ENCODE measurements at places on chromosomes 3 and 15.
A peak's percentile ranks its signal among the peaks of the same experiment; 100 is the strongest.

DNA sequence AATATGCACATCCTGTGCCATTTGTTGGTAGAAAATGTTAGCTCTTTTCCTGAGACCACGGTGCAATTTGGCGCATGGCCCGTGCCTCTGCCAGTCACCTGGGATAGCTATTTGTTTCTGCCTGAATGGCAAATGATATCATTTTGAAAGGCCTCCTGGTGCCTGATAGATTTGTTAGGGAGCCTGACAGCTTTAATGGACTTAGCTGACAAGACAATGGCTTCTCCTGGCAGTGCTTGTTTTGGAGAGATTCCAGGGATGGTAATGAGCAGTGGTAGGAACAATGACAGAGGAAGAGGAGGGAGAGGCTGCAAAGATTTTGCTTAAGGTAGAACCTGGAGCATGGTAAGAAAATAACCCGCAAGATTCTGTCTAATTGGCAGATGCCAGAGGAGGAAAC lies 268.5 kb downstream of the CLSTN2 start:
- no peak for DNase-seq

DNA sequence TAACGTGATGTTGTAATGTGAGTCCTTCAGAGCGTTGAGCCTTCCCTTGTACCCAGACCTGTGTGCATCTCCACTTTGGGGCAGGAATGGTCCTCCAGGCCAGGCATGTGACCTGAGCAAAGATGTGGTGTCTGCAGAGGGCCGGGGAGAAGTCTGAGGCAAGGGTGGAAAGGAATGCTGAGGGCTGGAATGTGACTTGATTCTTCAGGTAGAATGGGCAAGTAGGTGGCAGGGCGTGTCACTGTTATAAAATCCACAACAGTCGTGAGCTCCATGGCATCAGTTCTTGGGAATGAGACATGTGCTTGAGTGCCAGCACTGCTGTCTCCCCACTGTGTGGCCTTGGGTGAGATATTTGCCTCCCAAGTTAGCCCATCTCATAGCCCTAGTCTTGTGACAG lies 24.0 kb upstream of the BSN start:
- no peak for DNase-seq

GRCh38 chr15:68512052-68512451 lies 66.7 kb upstream of the CORO2B start:
- no peak for DNase-seq

DNA sequence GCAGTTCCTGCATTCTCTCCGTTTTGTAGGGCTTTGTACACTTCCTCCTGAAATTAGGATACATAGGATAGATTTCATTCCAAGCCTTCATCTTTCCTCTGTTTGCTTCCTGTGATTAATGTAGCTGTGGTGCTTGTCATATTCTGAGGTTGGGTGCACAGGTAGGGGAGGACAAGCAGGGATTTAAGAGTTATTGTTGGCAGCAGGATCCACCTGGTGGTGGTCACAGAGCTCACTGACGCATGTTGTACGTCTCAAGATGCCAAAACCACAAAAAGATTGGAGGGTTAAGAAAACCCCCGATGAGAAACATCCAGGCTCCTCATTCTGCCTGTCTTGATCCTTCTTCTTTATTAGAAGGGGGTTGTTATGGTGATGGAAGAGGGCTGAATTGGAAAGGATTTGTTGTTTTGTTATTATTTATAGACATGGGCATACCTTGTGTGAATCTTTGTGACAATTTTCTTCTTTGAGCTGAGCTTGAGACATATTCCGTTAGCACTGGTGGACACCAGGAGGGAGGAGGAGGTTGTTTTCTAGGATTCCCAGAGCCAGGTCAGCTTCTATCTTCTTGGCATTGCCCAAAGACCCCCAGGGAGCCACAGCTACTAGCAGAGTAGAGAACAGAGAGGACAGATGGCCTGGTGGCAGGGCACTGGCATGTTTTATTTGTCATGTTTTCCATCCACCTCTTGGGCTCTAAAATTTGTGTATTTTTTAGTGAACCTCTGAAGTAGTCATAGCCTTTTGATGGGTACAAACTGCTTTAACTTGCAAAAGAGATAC lies 57.7 kb upstream of the LARS2 start:
- DNase-seq, result no peak

DNA sequence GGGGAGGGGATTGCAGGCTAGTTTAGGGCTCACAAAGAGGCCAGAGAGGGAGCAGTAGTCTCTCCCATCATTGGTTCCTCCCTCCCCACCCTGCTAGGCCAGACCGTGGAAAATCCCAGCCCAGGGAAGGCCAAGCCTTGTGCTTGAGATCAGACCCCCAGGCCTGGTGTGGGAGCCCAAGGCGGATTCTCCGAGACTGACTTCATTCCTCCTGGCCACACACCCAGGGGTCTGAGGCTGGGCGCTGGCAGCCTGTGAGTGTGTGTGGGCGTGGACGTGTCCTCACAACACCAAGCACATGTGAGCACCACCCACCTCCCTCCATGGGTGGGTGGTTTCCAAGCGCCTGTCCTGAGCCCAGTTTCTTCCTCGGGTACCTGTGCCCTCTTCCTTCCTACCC lies 4.1 kb downstream of the LOXL1 start:
- DNase-seq, result no peak

GRCh38 chr3:23421811-23422516 lies 218.8 kb downstream of the UBE2E2 start:
- DNase-seq, result no peak

GRCh38 chr15:33142708-33143107 lies 51.8 kb downstream of the FMN1 start:
- no peak for DNase-seq

DNA sequence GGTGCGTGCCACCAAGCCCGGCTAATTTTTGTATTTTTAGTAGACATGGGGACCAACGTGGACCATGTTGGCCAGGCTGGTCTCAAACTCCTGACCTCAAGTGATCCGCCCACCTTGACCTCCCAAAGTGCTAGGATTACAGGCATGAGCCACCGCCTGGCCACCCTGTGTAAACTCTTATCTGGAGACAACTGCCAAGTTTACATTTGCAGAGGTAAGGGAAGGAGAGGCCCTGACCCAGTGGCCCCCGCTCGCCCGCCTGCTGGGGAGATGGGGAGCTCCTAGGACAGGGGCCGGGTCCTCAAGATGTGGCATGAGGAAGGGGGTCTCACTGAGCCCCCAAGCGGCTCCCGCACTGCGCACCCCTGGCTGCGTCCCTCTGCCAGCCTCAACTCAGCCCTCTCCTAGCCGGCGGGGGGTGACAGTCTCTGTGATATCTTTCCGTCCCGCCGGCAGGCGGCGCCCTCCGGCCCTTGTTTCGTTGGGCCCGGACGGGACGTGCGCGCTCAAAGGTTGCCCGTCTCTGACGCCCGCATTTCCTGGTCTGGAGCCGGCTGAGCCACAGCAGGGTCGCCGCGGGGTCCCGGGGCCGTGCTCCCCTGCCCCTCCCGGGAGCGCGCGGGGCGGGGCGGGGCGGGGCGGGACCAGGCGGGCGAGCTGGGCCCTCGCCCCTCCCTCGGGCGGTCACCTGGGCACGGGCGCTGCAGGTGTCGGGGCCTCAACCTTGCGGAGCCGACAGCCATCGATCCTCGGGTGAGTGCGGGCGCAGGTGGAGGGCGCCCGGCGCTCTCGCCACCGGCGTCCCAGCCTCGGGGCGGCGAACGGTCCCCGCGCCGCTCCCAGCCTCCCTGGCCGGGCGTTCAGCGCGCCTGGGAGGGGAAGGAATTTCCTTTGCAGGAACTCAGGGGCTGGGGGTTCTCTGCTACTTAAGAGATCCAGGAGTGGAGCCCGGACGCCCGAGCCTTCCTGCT lies at the start of gene GPR160:
Gene GPR160, plus strand, starts transcription at position 533 of the 971 bp plus-strand sequence. CDS start 45,978 bp downstream, outside the sequence.
- DNase-seq, result peak; percentile 89

DNA sequence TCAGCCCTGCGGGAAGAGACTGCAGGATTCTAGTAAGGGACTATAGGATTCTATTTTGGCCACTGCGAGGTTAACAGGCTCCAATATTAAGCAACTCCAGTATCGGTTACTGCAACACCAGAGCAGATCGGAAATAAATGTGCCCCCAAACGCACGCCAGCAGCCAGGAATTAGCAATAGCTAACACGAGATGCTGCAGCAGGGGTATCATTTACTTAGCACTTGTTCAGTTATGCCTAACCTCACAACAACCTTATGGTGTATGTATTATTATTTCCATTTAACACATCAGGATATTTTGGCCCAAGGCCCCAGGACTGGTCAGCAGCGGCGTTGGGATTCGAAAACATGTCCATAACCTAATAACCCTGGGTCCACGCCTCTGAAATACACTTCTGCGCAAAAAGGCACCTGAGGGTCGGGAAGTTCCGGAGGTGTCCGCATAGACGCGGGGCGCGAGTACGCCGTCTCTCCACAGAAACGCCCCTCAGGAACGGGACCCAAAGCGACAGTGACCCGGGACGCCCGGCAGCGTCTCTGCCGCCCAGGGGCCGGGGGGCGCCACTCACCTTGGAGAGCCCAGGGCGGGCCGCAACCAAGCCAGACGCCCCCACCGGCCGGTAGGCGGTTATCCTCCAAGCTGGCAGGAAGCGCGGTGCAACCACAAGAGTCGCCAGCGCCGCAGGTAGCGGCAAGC lies 681 bp downstream of the PIK3CB start:
- DNase-seq, result peak; percentile 64

- DNase-seq, result no peak
These were observed 211.9 kb downstream of the EBLN2 start for GRCh38 chr3:73273341-73273740.

DNA sequence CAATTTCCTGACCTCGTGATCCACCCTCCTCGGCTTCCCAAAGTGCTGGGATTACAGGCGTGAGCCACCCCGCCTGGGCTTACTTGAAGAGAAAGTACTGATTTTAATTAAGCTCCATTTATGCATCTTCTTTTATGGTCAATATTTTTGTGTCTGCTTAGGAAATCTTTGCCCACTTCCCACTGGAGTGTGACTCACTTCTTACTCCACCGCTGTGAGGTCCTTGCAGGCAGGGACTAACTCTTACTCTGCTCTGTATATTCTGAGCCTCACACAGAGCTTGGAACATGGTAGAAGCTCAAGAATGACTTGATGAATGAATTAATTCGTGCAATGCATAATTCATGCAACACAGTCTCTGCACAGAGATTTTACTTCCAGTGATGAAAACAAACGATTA lies 2.9 kb upstream of the TM4SF19 start:
- no peak for DNase-seq

All from activated CD4-positive, alpha-beta T cell treated with anti-CD3 and anti-CD28 coated beads for 48 hours (primary cell).